GM23248 (cell line): ENCODE measurements at places on chromosomes 3 and 15.

GRCh38 chr15:38320181-38320580 is 67.5 kb downstream of the SPRED1 start:
- peak; percentile 31 for DNase-seq

DNA sequence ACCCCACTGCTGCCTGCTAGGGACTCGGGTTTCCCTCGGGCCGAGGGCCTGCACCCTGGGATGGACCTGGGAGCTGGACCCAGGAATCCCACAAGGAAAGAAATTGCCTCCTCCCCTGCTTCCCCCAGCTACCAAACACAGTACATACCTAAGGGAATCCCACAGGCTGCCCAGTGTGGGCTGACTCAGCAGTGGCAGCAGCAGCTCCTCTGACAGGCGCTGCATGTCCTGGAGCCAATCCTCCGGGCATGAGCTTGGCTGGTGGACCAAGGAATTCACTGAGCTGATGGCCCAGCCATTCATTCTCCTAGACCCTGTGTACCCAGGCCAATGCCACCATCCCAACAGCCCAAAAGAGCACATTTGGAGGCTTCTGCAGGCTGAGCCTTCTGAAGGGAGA is 9.5 kb upstream of the LTK start:
- DNase-seq, result peak; percentile 25

- DNase-seq, result peak; percentile 58
Observed at GRCh38 chr15:85379403-85380131, 836 bp upstream of the AKAP13 start.

DNA sequence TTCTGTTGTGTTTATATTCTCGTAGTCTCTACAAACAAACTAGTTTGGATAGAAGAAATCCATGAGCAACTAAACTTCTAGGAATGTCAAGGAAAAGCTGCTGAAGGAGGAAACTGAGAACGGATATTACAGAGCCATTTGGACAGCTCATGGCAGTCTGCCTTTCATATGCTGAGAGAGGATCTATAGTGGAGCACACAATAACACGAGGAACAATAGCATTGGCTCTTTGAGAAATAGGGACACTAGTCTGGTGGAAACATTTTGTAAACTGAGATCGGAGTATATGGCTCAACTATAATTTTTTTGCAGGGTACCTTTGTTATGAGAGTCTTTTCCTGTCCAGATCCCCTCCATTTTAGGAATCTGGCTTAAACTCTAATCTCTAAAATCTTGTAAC is 200.5 kb downstream of the CLSTN2 start:
- DNase-seq, result no peak

DNA sequence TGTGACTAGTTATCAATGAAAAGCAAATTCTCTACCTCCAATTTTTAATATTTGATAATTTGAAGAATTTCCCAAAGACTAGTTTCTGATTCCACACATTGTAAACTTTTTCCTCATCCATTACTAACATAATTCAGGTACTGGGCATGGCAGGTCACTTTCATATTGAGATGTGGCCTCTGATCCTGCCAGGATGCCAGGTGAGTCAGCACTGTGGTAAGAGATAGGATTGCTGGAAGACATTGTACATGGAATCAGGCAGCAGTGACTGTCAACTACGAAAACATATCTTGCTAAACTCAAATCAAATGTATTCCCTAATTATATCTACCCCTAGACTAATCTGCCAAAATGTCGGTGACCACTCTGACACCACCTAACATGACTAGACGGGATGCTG is 33.2 kb upstream of the POU1F1 start:
- peak; percentile 11 for DNase-seq

- peak; percentile 11 for DNase-seq
Observed at GRCh38 chr3:66555214-66555844, 54.5 kb upstream of the LRIG1 start.

GRCh38 chr3:4820296-4821121 is 158.7 kb upstream of the BHLHE40 start:
- DNase-seq, result no peak

DNA sequence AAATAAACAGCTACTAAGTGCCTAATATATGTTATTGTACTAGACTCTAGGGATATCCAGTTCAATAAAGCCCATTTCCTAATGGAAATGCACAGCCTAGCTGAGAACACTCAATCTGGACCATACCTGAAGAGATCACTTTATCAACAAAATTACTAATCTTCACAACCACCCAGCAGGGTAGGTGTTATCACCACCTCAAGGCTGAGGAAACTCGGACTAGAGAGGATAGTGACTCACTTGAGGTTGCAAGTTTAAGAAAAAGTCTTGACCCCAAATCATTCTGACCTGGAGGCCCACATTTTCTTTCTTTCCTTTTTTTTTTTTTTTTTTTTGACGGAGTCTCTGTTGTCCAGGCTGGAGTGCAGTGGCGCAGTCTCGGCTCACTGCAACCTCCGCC is 3.1 kb upstream of the FMN1 start:
- no peak for DNase-seq

GRCh38 chr3:116001151-116001621 is 377.9 kb downstream of the GAP43 start:
- DNase-seq, result peak; percentile 57

- DNase-seq, result no peak
Observed at GRCh38 chr15:90033006-90033405, 31.9 kb downstream of the ZNF710 start.
